ENCODE measurements at places on chromosomes 3 and 15.

- no peak for DNase-seq
These were observed 34.6 kb upstream of the FGD5 start for GRCh38 chr3:14784087-14784681.

GRCh38 chr3:143597774-143598652, 250.3 kb downstream of the SLC9A9 start:
- DNase-seq, result no peak

DNA sequence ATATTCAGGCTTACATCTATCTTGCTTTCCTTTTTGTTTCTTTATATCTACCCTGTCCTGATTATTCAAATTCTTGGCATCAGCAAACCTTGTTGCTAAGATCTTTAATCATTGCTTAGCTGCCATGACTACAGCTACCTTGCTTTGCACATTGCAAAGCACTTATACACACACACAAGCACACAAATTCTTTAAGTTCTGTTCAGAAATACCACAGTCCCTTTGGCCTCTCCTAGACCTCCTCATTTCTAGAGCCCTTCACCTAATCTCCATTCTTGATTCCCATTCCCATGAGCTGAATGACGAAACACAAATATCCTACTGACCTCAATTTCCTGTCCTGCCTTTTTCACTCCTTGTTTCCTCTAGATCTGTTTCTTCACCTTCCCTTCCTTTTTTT, 409.6 kb downstream of the UNC13C start:
- no peak for DNase-seq

DNA sequence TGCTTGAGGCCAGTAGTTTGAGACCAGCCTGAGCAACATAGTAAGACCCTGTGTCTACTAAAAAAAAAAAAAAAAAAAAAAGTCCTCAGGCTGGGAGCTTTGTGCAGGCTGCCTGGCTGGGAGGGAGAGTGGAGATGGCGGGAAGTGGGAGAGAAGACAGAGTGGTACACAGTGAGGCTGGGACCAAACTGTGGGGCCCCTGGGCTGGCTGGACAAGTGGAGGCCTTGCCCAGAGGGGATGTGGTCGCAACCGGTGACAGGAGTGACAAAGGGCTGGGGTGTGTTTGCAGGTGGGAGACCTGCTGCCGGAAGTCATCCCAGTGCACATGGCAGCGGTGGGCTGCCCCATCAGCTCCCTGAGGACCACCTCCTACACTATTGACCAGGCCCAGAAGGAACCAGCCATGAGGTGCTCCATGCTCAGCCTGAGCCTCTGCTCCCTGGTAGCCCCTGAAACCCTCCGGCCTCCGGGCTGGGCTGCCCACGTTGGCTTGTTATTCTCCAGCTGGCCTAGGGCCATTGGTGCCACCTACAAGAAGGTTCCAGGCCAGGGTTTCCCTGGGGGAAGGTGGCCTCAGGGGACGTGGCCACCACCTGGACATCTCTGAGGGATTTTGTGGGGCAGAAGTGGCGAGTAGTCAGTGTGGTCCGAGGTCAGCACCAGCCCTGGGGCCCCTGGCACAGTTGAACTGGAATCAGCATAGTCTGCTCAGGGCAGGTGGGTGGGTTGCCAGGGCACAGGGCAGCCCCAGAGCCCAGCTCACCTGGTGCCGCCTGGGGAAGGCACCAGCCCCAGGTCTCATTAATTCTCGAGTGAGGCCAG, 22.7 kb downstream of the ACAA1 start:
- DNase-seq, result no peak

DNA sequence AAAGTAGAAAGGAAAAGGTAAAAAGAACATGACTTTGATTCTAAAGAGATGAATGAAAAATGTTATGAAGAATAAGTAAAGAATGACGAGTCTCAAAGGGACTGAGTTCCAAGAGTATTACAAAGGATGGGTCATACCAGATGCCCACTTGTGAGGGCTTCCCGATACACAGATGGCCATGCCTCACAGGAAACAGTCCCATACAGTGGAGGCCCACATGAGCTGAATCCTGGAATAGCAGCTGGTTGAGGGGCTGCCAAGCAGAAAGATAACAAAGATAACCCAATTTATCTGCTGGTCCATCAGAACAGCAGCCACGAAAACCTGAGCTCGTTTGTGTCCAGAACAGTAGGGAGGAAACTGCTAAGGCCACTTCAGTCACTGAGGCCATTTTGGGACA, 3.7 kb downstream of the SSR3 start:
- no peak for DNase-seq

DNA sequence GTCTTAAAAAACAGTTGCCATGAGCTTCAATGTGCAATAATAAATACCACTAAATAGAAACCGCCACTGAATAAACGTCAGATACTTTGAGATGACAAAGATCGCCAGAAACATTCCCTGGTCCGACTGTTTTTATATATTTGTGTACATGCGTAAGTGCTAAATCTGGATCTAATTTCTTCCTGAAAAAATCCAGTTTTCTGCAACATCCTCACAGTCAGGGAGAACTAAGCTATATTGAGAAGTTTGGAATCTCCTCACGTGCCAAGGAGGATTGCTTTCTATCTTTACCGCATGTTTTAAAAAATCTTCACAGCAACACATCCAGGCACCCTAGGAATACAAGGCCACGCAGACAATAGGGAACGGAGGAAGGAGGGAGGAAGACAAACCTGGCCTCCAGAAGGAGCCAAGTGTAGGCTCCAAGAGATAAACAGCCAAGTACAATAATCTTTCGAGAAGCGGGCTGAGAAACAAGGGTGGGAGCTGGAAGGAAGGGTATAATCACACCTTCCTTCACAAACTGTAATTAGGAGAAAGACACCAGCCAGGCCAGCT, 5.7 kb downstream of the VGLL4 start:
- DNase-seq, result no peak

DNA sequence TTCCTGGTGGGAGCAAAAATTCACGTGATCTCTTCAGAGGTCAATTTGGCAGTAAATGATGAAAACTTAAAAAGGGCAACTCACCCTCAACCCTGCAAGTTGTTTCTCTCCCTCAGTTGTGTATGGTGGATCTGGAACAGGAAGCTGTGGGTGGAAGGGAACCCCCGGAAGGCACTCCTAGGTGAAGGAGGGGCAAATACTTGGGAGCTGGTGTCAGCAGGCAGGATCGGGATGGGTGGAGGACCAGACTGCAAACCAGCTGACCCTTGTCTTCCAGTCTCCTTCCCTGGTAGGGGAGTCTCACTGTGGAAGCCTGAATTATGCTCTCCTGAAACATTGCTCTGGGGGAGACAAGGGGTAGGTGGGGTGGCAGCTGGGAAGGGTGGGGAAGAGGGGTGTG, 33.5 kb downstream of the PRR23E start:
- no peak for DNase-seq

DNA sequence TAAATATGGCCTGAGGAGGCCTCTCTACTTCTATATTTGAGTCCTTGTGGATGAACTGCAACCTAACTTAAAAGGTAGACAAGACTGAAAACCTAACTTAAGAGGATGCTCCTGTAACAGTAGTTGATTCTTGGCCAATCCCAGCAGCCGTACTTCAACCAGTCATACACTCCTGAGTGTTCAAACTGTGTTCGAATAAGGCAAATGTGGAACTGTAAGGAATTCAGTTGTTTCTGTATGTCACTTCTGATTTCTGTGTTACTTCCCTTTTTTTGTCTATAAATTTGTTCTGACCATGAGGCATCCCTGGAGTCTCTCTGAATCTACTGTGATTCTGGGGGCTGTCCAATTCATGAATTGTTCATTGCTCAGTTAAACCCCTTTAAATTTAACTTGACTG, 20.5 kb downstream of the GALK2 start:
- no peak for DNase-seq

- DNase-seq, result peak; percentile 79
These were observed 43.5 kb upstream of the BDH1 start for GRCh38 chr3:197599089-197599765.

- DNase-seq, result no peak
These were observed 145.9 kb downstream of the SATB1 start for GRCh38 chr3:18279226-18279737.

- no peak for DNase-seq
These were observed 12.0 kb upstream of the LMAN1L start for GRCh38 chr15:74800559-74801094.

DNA sequence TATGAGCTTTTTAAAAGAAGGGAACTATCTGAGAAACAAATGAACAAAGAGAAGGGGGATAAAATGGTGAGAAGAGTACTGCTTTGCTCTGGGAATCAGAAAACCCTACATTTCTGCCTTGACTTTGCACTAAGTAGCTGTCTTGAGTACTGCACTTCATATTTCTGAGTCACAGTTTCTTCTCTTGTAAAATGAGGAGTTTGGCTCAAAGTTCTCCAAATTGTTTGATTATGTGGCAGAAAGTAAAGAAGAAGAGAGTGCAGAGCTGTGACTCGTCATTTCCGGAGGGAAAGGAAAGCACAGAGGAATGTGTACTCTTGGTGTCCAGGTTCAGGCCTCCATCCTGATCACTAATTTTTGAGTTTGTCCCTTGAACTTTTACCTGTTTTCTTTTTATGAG, 54.7 kb downstream of the TP63 start:
- no peak for DNase-seq

GRCh38 chr15:74752531-74752930, 3.9 kb downstream of the CYP1A2 start:
- DNase-seq, result no peak

- no peak for DNase-seq
These were observed 51.4 kb downstream of the SSUH2 start for GRCh38 chr3:8593021-8593827.

DNA sequence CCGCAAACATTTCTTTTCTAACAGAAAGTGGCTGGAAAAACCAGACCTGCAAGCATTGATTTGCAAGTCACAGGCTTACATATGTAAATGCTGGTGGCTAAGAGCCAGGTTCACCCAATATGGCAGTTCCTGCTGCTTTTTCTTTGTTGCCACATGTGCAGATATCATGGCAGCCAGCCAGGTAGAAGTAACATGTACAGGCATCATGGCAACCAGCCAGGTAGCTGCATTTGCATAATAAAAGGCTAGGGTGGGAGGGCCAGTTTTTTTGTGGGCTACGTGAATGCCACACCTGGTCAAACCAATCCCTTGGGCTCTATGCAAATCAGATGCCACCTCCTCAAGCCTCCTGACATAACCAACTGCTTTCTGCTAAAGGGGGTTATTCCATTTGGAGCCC, 2.8 kb upstream of the SMCO1 start:
- no peak for DNase-seq

Measured in GM18507 (cell line).